ENCODE measurements at places on chromosomes 13 and 19. TPM values are rescaled to one million over a fixed set of nuclear protein-coding genes. Genes with fewer than 3 reads are reported as not detected.

- peak; percentile 94 for DNase-seq
- no peaks in the 10 kb centered on the region for H3K36me3 ChIP-seq
- H3K4me1 ChIP-seq = no peaks in the 10 kb centered on the region
- H3K27ac ChIP-seq = peak within 1 kb of the TSS; percentile 80
- no peaks in the 10 kb centered on the region for H3K27me3 ChIP-seq
Measured at GRCh38 chr13:49627831-49628652, at the start of gene ARL11. ARL11 (plus strand) TSS chr13:49628507; CDS start chr13:49630448, 1,941 bp downstream.

The LSM4 gene
- 81.9 TPM for polyA plus RNA-seq

- H3K27me3 ChIP-seq = no peaks in the 10 kb centered on the region
- peaks cover 39% of the 10 kb centered on the region for H3K4me1 ChIP-seq
- no peak overlapping the region for H3K27ac ChIP-seq
- no peaks in the 10 kb centered on the region for H3K36me3 ChIP-seq
- H3K4me3 ChIP-seq = no peak overlapping the region
Measured at GRCh38 chr13:48858122-48858902, 117.4 kb upstream of the FNDC3A start.

The JUNB gene
- polyA plus RNA-seq = 71.7 TPM

- H3K27me3 ChIP-seq = no peaks in the 10 kb centered on the region
- H3K27ac ChIP-seq = peak overlapping the region; percentile 50
- DNase-seq = no peak
- H3K4me1 ChIP-seq = peaks cover 36% of the 10 kb centered on the region
Measured at GRCh38 chr13:98216711-98217285, 39.7 kb upstream of the RNF113B start.

GRCh38 chr13:42753697-42754096 lies 27.7 kb upstream of the FAM216B start:
- no peaks in the 10 kb centered on the region for H3K36me3 ChIP-seq
- H3K27me3 ChIP-seq = no peaks in the 10 kb centered on the region
- DNase-seq = peak; percentile 66
- H3K27ac ChIP-seq = no peak overlapping the region
- H3K4me3 ChIP-seq = no peak overlapping the region

- H3K4me1 ChIP-seq = no peaks in the 10 kb centered on the region
- H3K27me3 ChIP-seq = no peaks in the 10 kb centered on the region
- no peak overlapping the region for H3K27ac ChIP-seq
- H3K36me3 ChIP-seq = no peaks in the 10 kb centered on the region
Measured at GRCh38 chr13:90792335-90792734, 555.2 kb upstream of the MIR17HG start.

GRCh38 chr19:45632468-45633196 lies 6.6 kb downstream of the EML2 start:
- H3K27me3 ChIP-seq = no peaks in the 10 kb centered on the region
- H3K27ac ChIP-seq = no peak overlapping the region
- no peak overlapping the region for H3K4me3 ChIP-seq
- peaks cover 3% of the 10 kb centered on the region for H3K4me1 ChIP-seq

DNA sequence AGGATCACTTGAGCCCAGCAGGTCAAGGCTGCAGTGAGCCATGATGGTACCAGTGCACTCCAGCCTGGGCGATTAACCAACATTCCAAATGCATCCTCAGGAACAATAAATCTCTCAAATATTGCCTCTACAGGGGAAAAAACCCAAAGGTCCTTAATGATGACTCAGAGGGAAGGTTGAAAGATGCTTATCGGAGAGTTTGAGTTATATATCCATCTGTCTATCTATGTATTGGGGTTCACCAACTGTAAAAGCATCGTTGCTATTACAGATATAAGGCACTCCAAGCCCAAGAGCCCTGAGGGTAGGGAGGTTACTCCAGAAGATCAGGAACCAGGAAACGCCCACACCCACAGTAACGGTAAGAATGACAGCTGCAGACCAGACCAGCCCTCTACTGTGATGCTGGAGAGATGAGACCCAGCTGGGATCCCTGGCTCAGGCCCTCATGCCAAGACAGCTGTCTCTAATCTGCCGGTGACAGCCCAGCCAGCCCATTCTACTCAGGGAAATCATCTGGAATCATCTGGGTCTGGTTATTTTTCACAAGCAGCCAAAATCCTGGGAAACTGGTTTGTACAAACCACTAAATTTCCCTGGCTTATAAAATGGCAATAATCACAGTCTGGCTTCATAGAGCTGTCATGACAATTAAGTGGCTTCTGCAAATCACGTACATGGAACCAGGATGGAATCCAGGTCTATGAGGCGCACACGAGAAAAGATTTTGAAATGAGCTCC lies 23.8 kb downstream of the TEX101 start:
- H3K4me3 ChIP-seq = no peak overlapping the region
- peak overlapping the region; percentile 3 for H3K27ac ChIP-seq
- H3K4me1 ChIP-seq = no peaks in the 10 kb centered on the region

The EPS8L1 gene
- 8.3 TPM for polyA plus RNA-seq

The THSD8 gene
- 4.0 TPM for polyA plus RNA-seq

DNA sequence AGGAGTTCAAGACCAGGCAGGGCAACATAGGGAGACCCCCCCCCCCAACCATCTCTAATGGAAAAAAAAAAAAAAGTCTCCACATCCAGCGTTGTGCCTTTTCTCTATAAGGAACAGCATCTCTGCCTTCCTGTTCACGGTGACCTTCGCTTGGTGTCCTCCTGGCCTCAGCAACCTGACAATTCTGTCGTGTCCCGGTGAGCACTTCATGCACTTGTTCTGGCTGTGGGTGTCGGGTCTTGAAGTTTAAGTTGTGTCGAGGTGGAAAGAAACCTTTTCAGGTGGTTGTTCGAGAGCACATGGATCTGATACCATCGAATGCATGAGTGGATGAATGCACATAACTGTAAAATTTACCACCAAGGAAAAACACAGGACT lies 594 bp downstream of the ZNF559 start:
- H3K27me3 ChIP-seq = no peaks in the 10 kb centered on the region
- H3K4me3 ChIP-seq = peak overlapping the region; percentile 78
- no peak for DNase-seq

The KISS1R gene
- not detected for polyA plus RNA-seq

GRCh38 chr13:64579331-64579730 lies 2650.8 kb downstream of the PCDH9 start:
- no peak overlapping the region for H3K4me3 ChIP-seq
- DNase-seq = no peak
- H3K4me1 ChIP-seq = no peaks in the 10 kb centered on the region
- no peak overlapping the region for H3K27ac ChIP-seq
- H3K27me3 ChIP-seq = no peaks in the 10 kb centered on the region
- H3K36me3 ChIP-seq = no peaks in the 10 kb centered on the region

DNA sequence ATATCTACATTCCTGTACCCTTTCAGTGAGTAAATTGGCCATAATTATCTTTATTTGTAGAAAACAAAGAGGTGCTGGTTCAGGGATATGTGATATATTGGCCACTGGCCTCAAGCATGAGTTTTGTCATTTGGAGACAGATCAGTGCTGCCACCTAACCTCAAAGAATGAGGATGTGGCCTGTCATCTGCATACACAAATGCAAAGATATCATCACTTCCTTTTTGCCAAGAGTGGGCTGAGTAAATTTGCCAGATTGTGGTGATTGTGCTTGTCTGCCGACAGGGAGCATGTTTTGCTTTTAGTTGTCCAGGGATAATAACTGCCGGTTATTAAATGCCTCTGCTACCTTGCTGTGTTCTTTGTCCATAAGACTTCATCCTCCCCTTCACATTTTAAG lies 44.2 kb downstream of the WASF3 start:
- no peak overlapping the region for H3K4me3 ChIP-seq
- H3K36me3 ChIP-seq = no peaks in the 10 kb centered on the region
- H3K27ac ChIP-seq = no peak overlapping the region
- DNase-seq = no peak
- H3K27me3 ChIP-seq = no peaks in the 10 kb centered on the region
- peaks cover 8% of the 10 kb centered on the region for H3K4me1 ChIP-seq

DNA sequence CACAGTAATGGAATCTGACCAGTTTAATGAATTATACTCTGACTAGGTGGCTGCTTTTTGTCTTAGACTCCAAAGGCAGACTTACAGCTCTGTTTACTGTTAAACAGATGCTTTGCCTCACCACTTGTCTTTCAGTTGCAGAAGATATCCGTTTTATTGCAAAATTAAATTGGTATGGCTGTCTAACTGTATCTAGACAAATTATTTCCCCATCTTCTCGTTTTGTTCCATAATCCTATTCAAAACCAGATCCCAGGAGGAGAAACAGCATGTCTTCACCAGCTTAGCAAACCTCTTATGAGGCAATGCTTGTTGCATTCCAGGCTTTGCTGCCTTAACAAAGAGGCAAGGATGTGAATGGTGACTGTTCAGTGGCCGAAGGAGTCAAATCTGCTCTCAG lies 215.6 kb downstream of the TDRD3 start:
- no peak for DNase-seq
- no peaks in the 10 kb centered on the region for H3K27me3 ChIP-seq
- no peaks in the 10 kb centered on the region for H3K4me1 ChIP-seq
- no peak overlapping the region for H3K4me3 ChIP-seq
- no peaks in the 10 kb centered on the region for H3K36me3 ChIP-seq

- DNase-seq = no peak
- H3K36me3 ChIP-seq = peaks cover 11% of the 10 kb centered on the region
- H3K27me3 ChIP-seq = no peaks in the 10 kb centered on the region
- no peaks in the 10 kb centered on the region for H3K4me1 ChIP-seq
- no peak overlapping the region for H3K4me3 ChIP-seq
Measured at GRCh38 chr13:114077933-114078325, 54.5 kb downstream of the RASA3 start.

The SNRPD2 gene
- polyA plus RNA-seq = 328 TPM

GRCh38 chr19:50537306-50537685 lies 23.6 kb upstream of the ASPDH start:
- no peak overlapping the region for H3K27ac ChIP-seq
- no peak overlapping the region for H3K4me3 ChIP-seq
- no peak for DNase-seq
- H3K4me1 ChIP-seq = no peaks in the 10 kb centered on the region

The CALR3 gene
- 0.26 TPM for polyA plus RNA-seq

GRCh38 chr13:113155201-113155600 lies 3.2 kb upstream of the PROZ start:
- H3K4me1 ChIP-seq = peaks cover 13% of the 10 kb centered on the region
- H3K36me3 ChIP-seq = no peaks in the 10 kb centered on the region
- H3K4me3 ChIP-seq = no peak overlapping the region

DNA sequence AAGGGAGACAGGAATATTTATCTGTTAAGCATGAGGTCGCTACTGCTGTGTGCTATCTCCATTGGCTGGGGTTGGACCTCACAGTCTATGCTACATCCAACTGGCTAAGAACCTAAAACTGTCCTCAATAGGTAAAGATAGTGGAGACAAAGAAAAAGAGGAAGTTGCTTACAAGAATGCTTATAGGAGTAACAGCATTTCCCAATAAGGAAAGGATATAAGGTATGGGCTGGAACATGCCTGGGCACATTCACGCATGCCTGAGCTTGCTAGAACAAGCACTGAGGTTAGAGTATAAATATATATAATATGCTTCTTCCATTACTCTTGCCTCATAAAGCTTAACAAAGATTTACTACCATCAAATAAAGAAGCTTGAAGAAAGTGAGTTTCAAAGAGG lies 47.9 kb upstream of the CEACAM21 start:
- H3K36me3 ChIP-seq = no peaks in the 10 kb centered on the region
- no peak for DNase-seq
- no peak overlapping the region for H3K27ac ChIP-seq
- H3K4me1 ChIP-seq = peaks cover 53% of the 10 kb centered on the region
- H3K4me3 ChIP-seq = no peak overlapping the region

DNA sequence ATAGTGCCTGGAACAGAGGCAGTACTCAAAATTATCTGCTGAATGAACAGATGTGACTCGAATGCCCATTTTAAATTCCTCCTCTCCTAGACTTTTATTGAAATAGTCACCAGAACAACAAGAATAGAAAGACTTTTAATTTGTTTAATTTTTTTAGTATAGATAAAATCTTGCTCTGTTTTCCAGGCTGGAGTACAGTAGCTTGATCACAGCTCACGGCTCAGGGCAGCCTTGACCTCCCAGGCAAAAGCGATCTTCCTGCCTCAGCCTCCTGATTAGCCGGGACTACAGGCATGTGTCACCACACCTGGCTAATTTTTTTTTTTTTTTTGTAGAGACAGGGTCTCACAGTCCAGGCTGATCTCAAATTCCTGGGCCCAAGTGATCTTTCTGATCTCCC lies 120.9 kb upstream of the FREM2 start:
- H3K27me3 ChIP-seq = no peaks in the 10 kb centered on the region
- H3K36me3 ChIP-seq = no peaks in the 10 kb centered on the region

- H3K4me3 ChIP-seq = no peak overlapping the region
- no peak overlapping the region for H3K27ac ChIP-seq
- peaks cover 47% of the 10 kb centered on the region for H3K4me1 ChIP-seq
- H3K36me3 ChIP-seq = peaks cover 21% of the 10 kb centered on the region
- H3K27me3 ChIP-seq = no peaks in the 10 kb centered on the region
Measured at GRCh38 chr13:46342538-46342937, 44.5 kb downstream of the RUBCNL start.

The PEG3 gene
- polyA plus RNA-seq = 21.8 TPM

DNA sequence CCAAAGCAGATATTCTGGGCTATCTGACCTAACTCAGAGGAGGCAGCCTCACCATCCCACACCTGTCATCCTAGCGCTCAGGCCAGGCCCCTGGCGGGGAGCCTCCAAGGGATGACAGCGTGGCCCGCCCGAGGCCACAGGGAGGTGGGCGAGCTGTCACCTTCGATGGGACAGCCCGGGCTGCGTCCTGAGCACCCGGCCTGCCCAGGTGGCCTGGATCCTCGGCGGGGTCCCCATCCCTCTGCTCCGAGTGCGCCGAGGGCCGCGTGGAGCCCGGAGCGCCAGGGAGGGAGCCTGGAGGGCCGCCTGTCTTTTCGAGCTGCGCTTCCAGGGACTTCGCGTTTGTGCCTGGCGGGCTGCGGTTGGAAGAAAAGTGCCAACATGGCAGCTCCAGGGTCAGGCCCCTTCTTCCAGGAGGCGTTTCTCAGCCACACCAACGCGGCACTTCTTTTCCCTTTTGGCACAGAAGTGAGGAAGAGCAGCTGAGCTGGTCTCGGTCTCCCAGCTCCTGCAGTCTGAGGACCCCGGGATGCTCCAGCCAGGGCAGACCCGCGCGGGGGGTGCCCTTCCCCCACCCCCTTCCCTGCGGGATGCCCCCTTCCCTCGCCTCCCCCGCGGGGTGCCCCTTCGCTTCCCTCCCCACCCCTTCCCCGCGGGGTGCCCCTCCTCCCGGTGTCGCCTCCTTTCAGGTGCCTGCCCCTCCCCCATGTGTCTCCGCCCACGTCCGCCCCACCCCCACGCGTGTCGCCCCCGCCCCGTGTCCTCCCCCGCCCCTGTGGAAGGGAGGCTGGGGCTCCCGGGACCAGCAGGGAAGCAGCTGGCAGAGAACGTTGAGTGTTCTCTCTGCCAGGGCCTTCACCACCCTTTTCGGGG lies 42.3 kb downstream of the GJA3 start:
- peaks cover 6% of the 10 kb centered on the region for H3K27me3 ChIP-seq
- no peaks in the 10 kb centered on the region for H3K36me3 ChIP-seq
- peak; percentile 42 for DNase-seq
- H3K4me1 ChIP-seq = peaks cover 6% of the 10 kb centered on the region

- no peak for DNase-seq
- no peak overlapping the region for H3K4me3 ChIP-seq
- H3K27ac ChIP-seq = no peak overlapping the region
- H3K36me3 ChIP-seq = no peaks in the 10 kb centered on the region
- H3K4me1 ChIP-seq = no peaks in the 10 kb centered on the region
Measured at GRCh38 chr13:43329702-43330101, 306.3 kb downstream of the DNAJC15 start.

GRCh38 chr13:39020853-39021462 lies 16.9 kb downstream of the PROSER1 start:
- no peaks in the 10 kb centered on the region for H3K27me3 ChIP-seq
- no peak overlapping the region for H3K4me3 ChIP-seq
- no peaks in the 10 kb centered on the region for H3K4me1 ChIP-seq

The COX7A1 gene
- 35.8 TPM for polyA plus RNA-seq
